Gastrocnemius medialis (tissue), 4 donors: ENCODE measurements at places on chromosomes 16 and 17.

- no peak for DNase-seq
These were observed 166.4 kb downstream of the HAPSTR1 start for GRCh38 chr16:9257843-9258242.

DNA sequence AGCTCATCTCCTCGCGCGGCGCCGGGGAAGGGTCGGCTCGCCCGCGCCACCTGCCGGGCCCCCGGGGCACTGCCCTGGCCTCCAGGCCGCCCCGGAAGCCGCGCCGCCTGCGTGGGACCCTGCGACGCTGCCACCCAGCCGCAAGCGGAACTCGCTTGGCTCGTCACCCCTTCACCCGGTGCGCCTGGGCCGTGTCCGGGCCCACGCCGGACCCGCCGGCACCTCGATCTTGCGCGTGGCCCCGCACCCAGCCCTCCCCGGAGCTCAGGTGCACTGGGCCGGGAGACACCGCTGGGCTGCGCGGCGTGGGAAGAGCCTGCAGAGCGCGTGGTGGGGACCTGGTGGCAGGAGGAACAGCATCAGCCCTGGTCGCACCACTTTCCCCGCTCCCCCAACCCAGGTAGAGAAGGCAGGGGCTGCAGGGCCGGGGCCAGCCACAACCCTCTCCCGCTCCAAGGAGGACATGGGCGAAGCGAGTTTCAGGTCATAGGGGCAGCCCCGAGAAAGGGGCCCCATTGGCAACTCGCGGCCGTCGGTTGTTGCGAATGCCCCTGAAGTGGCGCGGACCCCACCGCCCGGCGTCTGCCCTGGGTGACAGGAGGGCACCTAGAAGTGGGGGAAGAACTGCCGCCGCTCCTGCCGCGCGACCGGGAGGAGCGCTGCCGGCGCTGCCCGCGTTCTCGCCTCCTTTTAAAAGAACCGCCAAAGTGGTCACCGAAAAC is 363 bp upstream of the MIF4GD start:
- peak; percentile 58 for DNase-seq

DNA sequence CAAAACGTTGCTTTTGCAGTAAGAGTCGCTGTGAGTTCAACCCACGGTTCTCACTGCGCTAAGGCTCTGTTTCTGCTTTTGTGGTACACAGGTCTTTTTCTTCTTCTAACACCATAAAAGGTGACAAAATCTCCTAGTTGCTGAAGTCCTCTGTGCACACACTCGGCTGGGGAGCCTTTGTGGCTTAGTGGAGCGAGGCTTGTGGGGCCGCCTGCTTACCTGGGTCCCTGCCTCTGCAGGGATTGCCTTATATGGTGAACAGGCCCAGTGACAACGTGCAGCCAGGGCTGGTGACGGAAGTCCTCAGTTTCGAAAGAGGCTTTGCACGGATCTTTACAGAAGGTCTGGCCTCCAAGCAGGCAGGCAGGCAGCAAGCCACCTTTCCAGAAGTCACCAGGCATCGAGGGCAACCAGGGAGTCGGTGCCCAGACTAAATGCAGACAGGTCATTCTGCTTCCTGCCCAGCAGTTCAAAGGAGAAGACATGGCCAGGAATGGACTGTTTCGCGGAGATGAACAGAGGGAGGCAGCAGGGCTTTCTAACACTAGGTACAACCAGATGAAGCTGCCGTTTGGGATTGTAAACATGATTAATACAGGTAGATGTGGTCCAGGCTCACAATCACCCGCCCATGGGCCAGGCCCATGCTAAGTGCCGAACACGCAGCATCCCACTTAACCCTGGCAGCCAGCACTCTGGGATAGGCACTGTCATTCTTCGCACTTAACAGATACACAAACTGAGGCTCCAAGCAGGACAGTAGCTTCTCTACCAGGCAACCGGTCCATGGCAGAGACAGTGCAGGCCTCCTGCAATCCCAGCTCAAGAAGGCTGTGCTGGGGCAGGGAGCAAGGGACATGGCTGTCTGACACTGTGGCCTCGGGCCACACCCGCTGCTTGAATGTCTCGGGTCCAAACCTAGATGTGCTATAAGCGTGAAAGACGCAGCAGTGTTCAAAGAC is 10.7 kb upstream of the MEAK7 start:
- no peak for DNase-seq

- no peak for DNase-seq
These were observed 631 bp downstream of the NLRC5 start for GRCh38 chr16:56989988-56990387.
